ENCODE measurements at places on chromosomes 2 and 18.

DNA sequence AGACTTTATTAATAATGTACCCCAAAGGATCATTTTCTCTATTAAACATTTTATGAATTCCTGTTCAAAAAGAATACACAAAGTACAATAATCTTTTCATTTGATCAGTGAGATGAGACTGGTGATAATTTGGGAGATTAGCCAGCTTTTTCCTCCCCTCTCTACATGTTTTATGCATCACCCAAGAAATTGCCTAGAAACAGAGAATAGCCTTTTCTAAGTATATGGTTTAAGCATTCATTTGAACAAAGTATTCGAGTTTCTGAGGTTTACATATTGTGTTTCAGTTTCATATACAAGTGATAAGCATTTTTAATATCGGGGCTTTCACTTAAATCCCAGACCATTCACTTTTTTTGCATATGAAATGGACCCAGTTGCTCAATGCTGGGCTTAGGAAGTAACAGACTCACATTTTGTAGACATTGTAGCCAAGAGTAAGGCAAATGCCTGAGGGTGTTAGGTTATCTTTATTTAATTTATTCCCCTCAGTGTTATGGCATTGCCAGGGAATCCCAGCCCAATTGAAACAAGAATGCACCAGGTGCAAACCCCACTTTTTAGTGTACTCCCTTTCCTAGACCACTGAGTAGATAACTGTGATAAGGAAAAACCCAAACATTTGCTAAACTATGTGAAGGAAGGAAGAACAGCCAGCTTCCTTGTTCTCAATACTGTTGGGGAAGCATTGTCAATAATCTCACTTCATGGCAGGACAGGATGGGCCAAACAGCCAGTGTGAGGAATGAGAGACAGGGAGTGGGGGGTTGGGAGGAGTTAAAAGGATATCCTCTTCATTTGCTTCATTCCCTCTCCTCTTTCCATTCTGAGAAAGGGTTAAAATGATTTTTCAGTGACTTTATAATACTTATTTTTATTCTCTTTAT lies 3.5 kb downstream of the CPO start:
- no peak for DNase-seq

GRCh38 chr18:8688816-8689215 lies 16.5 kb upstream of the MTCL1 start:
- DNase-seq, result no peak

GRCh38 chr2:179049546-179050311 lies at the start of gene CCDC141:
Gene CCDC141 (minus strand): TSS chr2:179050137. CDS start chr2:179049941, 196 bp downstream.
- DNase-seq, result peak; percentile 27

- DNase-seq, result no peak
These were observed 51.3 kb upstream of the SLC1A4 start for GRCh38 chr2:64937687-64938491.

- DNase-seq, result no peak
These were observed 251.6 kb downstream of the TNS1 start for GRCh38 chr2:217751192-217751591.

DNA sequence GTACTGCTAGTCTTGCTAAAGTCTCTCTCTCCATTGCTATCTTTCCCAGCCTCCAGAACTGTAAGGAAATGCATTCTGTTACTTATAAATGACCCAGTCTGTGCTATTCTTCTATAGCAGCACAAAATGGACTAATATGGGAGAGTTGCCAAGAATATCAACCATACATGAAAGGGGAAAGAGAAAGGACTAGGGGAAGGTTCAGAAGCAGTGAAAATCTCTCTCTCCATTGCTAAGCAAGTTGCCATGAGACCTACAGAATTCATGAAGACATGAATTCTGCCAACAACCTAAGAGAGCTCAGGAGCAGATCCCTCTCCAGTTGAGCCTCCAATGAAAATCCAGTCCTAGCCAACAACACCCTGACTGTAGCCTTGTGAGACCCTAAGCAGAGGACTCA lies 3.6 kb upstream of the TRABD2A start:
- no peak for DNase-seq

DNA sequence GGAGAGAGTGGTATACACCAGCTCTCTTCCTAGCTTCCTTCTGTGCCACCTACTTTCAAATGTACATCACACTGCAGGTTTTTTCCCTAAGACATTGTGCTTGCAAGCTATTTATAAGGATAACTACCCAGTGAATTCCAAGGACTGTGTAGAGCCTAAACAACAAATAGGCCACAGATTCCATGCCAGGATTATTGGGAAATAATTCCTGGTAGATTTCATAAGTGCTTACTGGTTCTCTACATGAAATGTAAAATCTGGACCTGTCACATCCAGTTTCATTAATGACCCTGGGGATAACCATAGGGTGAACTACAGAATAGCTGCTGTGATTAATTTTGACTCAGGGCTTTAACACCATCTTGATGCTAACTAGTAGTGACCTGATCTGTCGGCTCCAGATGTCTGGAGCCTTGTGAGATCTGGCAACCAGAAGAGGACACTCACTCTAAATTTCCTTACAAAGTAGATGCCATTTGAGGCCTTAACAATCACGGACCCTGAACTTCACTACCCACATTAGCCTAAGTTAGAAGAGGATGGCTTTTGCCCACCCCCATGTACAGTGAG lies 34.3 kb upstream of the LGALSL start:
- no peak for DNase-seq

GRCh38 chr2:168135630-168136029 lies 111.8 kb downstream of the STK39 start:
- DNase-seq, result no peak

DNA sequence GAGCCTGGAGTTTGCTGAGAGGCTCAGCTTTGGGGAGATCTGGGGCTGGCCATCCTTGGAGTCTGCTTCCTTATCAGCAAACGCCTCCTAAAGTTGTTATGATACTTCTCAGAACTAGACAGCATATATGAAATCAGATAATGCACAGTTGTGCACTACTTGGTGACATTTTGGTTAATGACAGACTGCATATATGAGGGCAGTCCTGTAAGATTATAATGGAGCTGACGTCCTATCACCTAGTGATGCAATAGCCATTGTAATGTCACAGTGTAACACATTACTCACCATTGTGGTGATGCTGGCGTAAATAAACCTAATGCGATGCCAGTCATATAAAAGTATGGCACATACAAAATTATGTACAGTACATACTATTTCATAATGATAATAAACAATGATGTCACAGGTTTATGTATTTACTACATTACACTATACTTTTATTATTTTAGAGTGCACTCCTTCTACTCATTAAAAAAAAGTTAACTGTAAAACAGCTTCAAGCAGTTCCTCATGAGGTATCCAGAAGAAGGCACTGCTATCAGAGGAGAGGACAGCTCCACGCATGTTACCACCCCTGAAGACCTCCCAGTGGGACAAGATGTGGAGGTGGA lies 298.1 kb upstream of the REV1 start:
- no peak for DNase-seq

DNA sequence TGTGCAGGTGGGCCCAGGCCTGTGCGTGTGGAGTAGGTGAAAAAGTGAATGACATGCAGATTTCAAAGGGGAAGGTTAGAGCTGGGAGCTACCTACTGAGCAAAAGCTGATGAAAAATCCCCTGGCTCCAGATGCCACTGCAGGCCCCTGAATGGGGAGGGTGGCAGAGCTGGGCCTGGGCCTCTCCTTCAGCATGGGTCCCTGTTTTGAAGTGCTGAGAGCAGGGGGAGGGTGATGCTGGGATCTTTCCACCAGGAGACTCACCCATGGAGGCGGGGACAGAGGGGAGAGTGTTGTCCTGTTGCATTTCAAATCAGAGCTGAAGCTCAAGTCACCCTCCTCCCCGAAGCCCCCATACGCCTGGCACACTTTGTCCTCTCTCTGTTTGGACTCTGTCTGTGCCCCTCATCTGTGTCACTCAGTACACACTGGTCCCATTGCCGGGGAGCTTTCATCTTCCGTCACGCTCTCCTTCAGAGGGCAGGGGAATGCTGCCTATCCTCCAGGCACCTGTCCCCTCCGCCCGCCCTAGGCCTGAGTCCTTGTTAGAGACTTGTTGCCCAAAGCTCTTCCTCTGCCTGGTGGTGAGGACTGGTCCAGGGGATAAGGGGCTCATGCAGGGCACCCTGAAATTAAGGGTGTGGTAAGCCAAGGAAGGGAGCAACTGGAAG lies 206.6 kb downstream of the HAUS1 start:
- no peak for DNase-seq

GRCh38 chr2:42795275-42795674 lies 2.9 kb upstream of the HAAO start:
- no peak for DNase-seq

GRCh38 chr18:22019193-22019592 lies 150.2 kb upstream of the GATA6 start:
- DNase-seq, result no peak

- no peak for DNase-seq
These were observed 37.8 kb upstream of the LDLRAD4 start for GRCh38 chr18:13180614-13181375.

- no peak for DNase-seq
These were observed 149.6 kb upstream of the GALNT5 start for GRCh38 chr2:157107877-157108276.

Data from CD4-positive, alpha-beta T cell treated with Interleukin-4 for 1 hour (primary cell).